Thyroid gland (tissue), 4 donors: ENCODE measurements at places on chromosomes 6 and 20. TPM values are rescaled to one million over a fixed set of nuclear protein-coding genes. Genes with fewer than 3 reads are reported as not detected.

- DNase-seq: no peak
These were observed 40.4 kb downstream of the MDGA1 start for GRCh38 chr6:37657112-37657886.

DNA sequence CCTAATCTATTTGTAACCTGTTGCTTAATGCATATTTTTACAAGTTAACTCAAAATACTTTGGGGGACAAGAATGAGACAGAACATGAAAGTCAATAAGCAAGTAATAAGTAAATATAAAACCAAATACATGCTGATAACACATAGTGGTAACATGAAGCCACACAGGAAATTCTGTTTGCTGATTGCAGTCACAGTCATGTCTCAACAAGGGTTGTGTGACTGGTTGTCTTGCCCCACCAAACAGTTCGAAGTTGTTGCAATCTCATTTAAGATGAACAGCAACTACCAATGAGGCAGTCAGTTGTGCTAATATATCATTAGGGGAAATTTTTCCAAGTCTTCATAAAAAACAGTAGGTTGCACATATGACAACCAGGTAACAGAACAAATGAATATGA lies 14.5 kb downstream of the CD24 start:
- no peak for DNase-seq

Gene HLA-F
- 81.3 TPM for total RNA-seq

Gene UNC5CL
- 0.93 TPM for total RNA-seq

DNA sequence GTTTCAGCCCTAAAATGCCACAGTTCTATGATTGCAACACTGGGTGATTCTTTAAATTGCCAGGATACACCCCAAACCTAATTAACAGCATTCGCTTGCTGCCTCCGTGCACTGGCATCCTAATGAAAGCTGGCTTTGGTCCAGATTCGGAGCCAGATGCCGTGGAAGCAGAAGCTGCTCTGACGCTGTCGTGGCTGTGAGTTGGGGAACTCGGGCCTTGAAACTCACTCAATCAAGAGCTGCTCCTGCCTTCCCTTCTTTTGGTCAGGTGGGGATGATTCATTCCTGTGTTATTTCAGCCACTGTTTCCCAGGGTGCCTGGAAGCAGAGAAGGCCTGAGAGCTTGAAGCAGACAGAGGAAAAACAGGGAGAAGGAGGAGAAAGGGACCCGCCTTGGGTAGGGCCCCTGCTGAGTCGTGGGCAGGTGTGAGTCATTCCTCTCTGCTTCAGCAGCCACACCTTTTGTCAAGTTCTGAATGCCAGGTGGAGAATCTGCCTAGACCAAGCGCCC lies 36.2 kb upstream of the DSP start:
- peak; percentile 83 for DNase-seq

Gene FAM209B
- total RNA-seq: 0.56 TPM

Gene TBXT
- total RNA-seq: 0.13 TPM

DNA sequence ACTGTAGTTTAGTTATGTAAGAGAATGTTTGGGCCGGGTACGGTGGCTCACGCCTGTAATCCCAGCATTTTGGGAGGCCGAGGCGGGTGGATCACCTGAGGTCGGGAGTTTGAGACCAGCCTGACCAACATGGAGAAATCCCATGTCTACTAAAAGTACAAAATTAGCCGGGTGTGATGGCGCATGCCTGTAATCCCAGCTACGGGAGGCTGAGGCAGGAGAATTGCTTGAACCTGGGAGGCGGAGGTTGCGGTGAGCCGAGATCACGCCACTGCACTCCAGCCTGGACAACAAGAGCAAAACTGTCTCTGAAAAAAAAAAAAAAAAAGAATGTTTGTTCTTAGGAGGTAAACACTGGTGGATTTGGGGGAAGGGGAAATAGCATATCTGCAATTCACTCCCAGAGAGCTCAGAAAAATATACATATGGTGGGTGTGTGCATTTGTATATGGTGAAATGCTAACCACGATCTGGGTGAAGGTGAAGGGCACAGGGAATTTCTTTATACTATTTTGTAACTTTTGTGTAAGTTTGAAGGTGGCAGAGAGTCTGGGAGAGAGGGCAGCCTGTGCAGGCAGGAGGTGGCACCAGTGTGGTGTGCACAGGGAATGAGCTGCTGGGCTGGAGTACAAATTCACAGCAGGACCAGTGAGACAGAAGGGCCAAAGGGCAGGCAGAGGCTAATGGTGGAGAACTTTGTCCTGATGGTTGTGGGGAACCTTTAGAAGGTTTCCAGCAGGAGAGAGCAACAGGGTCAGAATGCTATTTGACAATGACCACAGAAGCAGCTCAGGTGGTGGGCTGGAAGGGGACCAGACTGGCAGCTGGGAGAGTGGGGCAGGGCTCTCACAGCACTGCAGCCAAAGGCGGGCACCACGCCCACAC lies 42.4 kb downstream of the SSR1 start:
- peak; percentile 38 for DNase-seq

GRCh38 chr6:11532097-11532496 lies 5.5 kb upstream of the TMEM170B start:
- DNase-seq: no peak

Gene SEMG1
- not detected for total RNA-seq

GRCh38 chr20:18853946-18854646 lies 40.5 kb downstream of the SCP2D1 start:
- no peak for DNase-seq

DNA sequence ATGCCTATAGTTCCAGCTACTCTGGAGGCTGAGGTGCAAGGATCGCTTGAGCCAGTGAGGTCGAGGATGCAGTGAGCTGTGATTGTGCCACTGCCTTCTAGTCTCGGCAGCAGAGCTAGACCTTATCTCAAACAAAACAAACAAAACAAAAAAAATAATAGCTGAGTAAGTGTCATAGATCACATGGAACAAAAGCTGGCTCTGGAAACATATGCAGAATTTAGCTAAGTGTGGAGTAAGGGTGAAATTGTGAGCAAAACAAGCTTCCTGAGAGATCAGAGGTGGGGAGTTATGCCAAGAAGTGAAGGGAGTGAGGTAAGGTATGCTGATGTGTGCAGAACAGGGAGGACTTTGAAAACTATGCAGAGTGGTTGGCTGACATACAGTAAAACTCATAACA lies 18.7 kb downstream of the SGK1 start:
- peak; percentile 44 for DNase-seq

Gene SPEF1
- 1.9 TPM for total RNA-seq

DNA sequence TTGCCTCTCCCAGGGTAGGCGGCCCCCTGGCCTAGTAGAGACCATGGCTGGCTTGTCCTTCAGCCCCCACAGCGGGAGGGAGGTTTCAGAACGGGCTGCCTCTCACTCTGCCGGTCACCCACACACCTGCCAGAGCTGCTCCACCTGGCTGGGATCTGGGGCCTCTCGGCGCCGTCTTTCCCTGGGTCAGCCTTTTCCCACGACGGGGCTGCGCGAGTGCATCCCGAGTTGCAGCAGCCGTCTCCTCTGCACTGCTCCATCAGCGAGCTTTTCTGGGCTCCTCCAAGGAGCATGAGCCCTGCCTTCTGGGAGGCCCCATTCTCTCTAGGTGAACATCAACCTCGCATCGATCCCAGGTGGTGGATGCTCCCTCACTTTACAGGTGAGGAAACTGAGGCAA lies 15.9 kb upstream of the SPDEF start:
- no peak for DNase-seq

- no peak for DNase-seq
These were observed 49.1 kb upstream of the ZNF337 start for GRCh38 chr20:25745738-25746137.

Gene SLC52A3
- 0.92 TPM for total RNA-seq

- no peak for DNase-seq
These were observed 52.3 kb downstream of the PLEKHG1 start for GRCh38 chr6:150651808-150652470.

Gene DDX43
- 1.5 TPM for total RNA-seq

DNA sequence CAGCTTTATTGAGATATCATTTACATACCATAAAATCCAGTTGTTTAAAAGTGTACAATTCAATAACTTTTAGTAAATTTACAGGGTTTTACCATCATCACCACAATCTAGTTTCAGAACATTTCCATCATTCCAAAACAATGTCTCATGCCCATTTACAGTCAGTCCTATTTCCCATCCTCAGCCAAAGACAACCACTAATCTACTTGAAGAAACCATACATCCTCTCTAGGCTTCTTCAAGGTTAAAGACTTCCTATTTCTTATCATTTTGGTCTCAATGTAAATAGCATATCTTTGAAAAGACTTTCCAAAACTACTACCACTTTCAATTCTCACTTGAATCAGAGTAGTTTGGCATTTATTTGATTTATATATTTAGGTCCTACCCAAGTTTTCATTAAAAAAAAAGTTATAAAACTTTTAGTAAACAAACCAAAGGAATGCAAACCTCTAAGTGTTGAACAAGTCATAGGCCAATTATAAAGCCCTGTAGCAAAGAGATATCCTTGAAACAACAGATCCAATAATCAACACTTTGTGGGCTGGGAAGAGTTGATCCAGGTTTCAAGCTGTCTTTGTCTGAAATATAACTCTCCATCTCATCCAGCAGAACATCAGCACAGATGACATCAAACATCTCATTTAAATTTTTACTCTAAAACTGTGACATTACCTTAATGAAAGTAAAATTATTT lies 211.3 kb upstream of the RUNX2 start:
- no peak for DNase-seq

Gene MUC22
- not detected for total RNA-seq

GRCh38 chr6:25147223-25147622 lies 132.0 kb upstream of the CARMIL1 start:
- DNase-seq: no peak

Gene EPM2A
- 53.8 TPM for total RNA-seq

- no peak for DNase-seq
These were observed 229.3 kb downstream of the QKI start for GRCh38 chr6:163643866-163644265.

Gene SRMS
- total RNA-seq: not detected

Gene EYS
- total RNA-seq: not detected

DNA sequence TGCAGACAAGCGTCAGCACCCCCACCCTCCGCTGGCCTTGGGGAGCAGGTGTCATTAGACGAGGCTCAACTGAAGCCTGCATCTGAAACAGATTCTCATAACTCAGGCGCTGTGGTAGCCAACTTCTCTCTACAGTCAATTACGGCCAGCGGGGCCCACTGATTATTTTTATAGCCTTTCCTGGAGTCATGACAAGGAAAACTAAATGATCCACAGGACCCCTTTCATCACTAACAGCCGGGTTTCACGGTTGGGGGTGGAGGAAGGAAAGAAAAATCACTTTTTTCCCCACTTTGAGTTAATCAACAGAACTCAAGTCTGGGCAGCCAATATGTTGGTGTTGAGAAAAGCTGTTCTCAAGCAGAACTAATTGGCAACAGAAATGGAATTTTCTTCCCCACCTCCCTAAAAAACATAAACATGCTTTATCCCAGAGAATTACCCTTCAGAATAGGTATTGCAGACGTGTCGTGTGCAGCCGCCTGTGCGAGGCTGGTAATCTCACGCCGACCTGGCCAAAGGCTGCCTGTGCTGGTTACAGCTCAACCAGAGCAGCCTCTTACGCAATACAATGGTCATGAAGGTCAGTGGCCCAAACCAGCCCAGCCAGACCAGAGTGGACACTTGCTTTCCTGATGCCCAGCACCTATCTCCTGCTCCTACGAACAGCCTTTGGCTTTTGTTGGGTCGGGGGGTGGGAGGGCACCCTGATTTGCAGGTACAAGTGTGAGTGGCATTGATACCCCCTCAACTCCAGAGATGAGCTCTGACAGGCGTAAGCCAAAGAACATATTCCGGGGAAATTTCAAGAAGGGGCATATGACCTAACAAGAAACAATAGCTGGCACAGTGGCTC lies 11.0 kb downstream of the RIPOR3 start:
- peak; percentile 69 for DNase-seq
